ENCODE measurements at places on chromosomes 4 and X.

DNA sequence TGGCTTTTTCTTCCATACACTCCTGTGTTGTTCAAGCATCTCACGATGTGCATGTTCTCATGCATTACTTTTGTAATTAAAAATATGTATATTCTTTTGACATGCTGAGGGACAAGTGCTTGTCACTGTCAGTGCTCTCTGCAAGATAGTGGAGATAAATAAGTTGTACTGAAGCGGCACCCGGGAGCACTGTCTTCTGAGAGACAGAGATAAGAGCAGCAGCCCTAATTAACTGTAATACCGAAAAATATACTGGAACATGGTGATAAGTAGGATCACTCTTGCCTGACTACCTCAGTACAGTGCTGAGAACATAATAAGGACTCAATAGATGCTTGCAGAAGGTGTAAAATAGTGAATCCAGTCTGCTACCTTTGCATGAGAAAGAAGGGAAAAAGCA lies 9.4 kb upstream of the GPR173 start:
- no peak for DNase-seq

DNA sequence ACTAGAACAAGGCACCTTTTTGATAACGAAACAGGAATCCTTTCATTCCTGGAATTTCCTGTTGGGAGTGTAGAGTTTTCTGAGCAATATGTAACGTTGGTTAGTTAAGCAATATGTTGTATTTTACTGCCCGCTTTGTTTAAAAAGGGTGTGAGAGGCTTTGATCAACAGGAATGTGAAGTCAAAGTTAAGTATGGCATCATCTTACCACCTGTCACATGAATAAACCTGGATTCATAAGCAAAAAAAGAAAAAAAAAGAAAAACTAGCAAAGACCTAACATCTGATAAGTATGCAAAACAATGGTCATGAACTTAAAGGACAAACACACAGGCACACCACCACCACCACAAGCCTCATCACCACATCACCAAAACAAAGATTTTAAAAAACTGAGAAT lies 7.1 kb upstream of the CXCL5 start:
- DNase-seq, result no peak

GRCh38 chr4:793941-794621 lies 31.8 kb downstream of the CPLX1 start:
- no peak for DNase-seq

- DNase-seq, result no peak
These were observed 176.0 kb upstream of the NWD2 start for GRCh38 chr4:37068580-37068979.

GRCh38 chrX:41475191-41475590 lies 28.0 kb downstream of the NYX start:
- DNase-seq, result no peak

DNA sequence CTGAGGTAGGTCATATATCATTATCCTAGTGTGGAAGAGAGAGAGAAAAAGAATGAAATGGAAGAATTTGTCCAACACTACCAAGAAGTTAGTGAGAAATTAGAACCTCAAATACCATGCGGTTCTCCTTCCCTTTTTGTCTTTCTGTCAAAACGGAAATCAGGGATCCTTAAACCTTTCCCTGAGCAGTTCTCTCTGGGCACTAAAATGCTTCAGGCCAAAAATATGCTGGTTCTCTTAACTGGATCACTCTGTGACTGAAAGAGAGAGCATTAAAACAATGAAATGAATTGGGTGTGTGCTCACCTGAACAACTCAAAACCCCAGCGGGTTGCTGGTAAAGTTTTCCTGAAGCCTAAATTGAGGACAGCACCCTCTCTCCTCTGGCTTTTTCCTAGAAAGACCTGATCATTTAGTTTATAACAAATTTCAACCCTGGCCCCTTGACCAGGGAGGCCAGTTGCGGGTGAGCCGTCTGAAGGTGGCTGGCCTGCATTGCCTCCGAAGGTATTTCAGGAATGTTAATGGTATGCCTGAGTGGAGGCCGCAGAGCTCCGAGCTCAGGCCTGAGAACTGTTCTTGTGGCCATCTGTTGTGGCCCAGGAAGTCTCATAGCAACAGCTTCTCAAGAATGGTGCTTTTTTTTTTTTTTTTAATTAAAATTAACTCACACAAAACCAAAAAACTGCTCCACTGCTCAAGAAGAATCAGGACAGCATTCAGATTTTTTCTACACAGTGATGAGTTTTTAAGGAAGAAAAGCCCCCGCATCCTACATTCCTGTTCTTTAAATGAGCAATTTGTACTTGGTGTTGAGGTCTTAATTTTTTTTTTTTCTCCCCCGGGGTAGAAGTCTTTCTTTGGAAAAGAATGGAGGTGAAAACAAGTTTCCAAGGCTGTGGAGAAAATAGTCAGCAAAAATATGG lies 155.1 kb downstream of the SHROOM3 start:
- no peak for DNase-seq
